HFF-Myc (cell line): ENCODE measurements at places on chromosomes 7 and 10.
A peak's percentile ranks its signal among the peaks of the same experiment; 100 is the strongest.

- no peak for DNase-seq
Measured at GRCh38 chr7:47326808-47327207, 255.1 kb downstream of the TNS3 start.

- no peak for DNase-seq
Measured at GRCh38 chr7:27375958-27376357, 133.4 kb downstream of the EVX1 start.

DNA sequence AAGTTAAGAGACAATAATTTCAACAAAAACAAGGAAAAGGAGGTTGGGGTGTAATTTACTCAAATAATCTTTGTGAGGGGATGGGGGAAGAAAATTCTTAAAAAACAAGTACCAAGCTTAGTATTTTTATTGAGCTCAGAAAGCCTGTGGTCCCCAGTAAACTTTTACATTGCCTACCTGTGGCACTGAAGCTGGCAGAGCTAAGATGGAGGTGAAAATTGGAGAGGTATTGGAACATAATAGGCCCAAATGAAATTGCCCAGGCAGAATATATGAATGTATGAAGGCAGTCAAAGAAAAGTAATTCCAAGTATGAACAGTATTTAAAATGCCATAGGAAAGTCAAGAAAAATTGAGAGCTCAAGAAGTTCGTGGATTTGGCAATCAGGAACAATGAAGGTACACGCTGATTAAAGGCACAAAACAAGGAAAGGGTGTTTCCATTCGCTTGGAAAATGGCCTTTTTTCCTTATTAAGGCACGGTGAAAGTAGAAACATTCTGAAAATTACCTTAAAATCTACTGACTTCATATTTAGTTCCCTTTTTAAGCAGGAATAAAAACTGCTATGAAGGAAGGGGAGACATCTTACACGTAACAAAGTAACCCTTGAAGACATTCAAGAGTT, 3.4 kb upstream of the KMT2E start:
- no peak for DNase-seq

- DNase-seq = no peak
Measured at GRCh38 chr7:130891254-130892094, 157.5 kb upstream of the KLF14 start.

GRCh38 chr7:15856311-15856710, 169.8 kb upstream of the MEOX2 start:
- no peak for DNase-seq

DNA sequence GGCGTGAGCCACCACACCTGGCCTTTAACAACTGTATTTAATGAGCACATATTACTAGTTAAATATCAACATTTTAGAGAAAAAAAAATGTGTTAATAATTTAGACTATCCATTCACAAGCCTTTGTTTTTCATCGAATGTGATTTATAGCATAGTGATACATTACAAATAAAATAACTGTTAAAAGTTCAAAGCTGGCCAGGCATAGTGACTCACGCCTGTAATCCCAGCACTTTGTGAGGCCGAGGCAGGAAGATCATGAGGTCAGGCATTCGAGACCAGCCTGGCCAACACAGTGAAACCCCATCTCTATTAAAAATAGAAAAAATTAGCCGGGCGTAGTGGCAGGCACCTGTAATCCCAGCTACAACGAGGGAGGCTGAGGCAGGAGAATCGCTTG, 72.7 kb downstream of the HACD1 start:
- DNase-seq = no peak

DNA sequence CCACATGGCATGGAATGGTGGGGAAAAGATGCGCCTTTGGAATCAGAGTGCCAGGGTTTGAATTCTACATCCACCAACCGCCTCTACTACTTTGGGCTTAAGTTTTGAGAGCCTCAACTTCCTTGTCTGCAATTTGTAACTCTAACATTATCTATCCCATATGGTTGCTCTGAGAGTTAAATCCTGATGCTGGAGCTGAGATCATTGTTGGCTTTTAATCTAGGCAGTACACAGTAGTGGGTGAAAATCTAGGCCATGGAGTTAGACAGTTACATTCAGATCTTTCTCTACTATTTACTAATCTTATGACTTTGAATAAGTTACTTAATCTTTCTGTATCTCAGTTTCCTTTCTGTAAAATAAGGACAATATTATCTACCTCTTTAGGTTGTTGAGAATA, 149.7 kb upstream of the AOAH start:
- no peak for DNase-seq

DNA sequence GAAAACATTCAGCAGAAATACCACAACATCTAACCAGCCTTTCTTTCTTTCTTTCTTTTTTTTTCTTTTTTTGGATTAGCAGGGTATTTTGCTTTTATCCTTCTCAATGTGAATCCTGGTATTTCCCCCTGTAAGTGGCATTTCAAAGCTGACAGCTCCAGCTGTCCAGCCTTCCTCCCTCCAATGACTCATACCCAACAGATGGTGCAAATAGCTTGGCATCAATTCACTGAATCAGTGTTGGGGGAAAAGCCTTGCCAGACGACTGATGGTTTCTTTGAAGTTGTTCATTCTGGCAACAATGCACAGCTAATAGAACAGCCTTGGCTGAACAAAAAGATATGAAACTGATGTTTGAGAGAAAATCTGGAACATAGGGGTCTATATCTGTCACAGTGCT, 316.8 kb upstream of the STEAP1 start:
- no peak for DNase-seq

DNA sequence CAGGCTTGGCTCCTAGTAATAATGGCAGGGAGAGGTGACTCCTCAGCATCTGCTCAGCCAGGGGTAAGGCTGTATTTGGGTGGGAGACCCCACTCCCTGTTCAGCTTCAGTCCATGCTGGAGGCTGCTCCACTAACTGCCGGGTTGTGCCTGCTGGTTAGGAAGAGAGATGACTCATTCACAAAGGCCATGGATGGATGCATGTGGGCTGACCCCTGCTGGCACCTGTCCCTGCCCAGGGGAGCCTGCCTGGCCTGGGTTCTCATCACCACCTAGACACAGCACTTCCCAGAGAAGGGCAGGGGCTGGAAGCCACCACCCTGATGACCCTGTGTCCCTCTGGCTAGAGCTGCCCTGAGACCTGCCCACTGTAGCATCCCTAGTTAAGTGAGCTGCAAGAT, 59.0 kb downstream of the VSTM4 start:
- DNase-seq = no peak

- DNase-seq = no peak
Measured at GRCh38 chr10:10914144-10914543, 103.5 kb upstream of the CELF2 start.

DNA sequence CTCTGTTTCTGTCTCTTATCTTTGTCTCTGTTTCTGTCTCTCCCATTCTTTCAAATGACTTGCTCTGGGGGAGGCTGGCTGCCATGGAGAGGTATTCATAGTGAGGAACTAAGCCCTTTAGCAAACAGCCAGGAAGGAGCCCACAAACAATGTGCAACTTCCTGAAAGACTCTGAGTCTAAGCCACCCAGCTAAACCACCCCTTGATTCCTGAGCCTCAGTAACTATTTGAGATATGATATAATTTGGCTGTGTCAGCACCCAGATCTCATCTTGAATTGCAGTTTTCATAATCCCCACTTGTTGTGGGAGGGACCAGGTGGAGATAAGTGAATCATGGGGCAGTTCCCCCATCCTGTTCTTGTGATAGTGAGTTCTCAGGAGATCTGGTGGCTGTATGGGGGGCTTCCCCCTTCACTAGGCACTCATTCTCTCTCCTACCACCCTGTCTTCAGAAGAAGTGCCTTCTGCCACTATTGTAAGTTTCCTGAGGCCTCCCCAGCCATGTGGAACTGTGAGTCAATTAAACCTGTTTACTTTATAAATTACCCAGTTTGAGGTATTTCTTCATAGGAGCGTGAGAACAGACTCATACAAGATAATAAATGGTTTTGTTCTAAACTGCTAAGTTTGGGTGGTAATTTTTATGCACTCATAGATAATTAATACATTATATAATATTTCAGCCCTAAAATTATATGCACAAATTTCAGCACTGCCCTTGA, 121.2 kb upstream of the FOXP2 start:
- no peak for DNase-seq

GRCh38 chr10:34498821-34499220, 316.3 kb downstream of the PARD3 start:
- DNase-seq = no peak

DNA sequence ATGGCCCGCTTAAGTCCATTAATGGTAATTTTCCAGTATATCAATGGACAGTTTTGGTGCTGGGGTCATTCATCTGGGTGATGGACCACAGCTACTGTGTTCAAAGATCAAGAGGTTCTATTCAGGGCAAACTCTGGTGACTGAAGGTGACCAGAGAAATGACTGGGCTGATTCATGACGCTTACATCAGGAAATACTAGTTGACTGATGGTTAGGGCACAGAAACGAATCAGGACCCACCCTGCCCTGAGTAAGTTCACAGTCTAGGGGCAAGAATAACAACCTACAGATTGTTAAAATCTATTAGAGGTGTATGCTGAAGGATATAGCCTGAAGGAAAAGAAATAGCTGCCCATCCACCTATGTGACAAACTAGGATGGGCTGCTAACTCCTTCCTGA, 9.5 kb downstream of the NCAPG2 start:
- no peak for DNase-seq

DNA sequence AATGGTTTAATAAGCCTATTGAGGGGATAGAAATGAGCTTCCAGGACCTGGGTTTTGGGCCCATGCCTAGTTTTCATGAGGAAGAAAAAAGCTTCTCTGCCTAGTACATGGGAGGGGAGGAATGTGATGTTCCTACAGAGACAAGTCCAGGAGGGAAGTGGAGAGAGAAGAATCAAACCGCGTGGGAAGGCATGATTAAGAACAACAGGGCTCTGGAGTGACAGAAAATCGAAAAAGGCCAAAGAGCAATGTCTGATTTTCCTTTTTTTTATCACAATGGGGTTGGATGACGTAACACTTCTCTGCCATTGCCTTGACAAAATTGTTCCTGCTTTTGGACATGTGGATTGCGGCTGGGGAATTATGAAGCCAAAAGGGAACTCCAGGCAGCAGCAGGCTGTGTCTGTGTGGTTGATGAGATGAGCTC, 258.6 kb downstream of the CXCL12 start:
- DNase-seq = no peak

DNA sequence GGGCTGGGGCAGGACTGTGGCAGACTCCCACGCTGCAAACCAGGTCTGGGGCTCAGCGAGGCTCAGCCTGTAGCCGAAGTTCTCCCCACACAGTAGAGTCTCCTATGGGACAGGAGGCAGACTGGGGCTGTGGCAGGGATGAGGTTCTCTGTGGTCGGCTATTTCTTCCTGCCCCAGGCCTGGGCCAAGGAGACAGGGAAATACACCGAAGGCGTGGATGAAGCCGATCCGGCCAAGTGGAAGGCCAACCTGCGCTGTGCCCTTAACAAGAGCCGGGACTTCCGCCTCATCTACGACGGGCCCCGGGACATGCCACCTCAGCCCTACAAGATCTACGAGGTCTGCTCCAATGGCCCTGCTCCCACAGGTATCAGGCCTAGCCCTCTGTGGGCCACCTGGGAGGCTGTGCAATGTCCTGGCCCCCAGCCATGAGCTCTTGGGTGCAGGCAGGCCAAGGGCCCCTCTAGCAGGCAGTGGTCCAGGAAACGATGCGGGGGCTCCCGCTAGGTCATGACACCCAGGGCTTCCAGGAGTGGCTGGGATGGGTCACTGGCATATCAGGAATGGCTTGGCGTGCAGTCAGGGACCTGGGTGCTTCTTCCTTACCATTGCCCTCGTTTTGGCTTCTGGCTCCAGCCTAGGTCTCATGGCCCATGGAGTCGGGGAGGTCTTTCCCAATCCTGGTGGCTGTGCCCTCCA, 8.1 kb downstream of the IRF5 start:
- no peak for DNase-seq

DNA sequence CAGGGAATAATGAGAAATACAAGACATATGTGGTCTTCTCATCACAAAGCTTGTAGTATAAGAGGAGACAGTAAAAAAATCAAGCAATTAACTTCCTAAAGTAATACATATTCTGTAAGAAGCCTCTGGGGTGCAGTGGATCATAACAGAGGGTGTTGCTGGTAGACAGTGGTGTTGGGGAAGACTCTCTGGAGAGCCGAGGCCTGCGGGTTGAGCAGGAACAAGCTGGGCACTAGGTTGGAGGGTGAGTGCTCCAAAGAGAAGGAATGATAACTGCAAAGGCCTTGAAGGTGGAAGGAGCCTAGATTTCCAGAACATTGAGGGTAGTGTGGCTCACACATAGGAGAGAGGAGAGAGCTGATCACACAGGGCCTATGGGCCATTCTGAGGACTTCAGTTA, 1.5 kb downstream of the GIMAP4 start:
- DNase-seq = no peak

DNA sequence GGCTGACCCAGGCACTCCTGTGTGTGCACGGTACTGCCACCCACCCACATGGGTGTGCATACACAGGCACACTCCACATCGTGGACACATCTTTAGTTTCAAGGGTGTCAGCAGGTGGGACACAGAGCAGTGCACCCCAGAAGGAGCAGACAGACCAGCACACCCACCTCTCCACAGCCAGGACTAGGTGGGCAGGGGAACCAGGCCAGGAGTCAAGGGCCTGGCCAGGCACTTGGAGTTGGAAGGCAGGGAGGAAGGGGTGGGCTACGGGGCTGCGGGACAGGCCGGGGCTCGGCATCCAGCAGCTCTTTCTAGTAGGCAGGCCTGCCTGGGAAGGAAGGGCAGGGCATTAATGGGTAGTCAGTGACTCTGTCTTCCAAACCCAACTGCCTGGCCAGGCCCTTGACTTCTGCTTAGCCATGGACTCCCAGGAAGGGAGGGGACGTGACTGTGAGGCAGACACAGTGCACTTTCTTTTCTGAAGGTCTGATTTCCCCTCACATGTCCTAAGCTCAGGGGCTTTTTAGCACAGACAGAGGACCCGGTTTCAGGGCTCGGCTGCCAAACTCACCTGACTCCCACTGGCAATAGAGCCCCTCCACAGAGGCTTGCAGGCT, 14.6 kb downstream of the RASGEF1A start:
- no peak for DNase-seq

GRCh38 chr10:133393401-133394063, 425 bp upstream of the MTG1 start:
- no peak for DNase-seq

- DNase-seq = peak; percentile 81
Measured at GRCh38 chr10:62422068-62422590, 48.0 kb downstream of the ZNF365 start.

DNA sequence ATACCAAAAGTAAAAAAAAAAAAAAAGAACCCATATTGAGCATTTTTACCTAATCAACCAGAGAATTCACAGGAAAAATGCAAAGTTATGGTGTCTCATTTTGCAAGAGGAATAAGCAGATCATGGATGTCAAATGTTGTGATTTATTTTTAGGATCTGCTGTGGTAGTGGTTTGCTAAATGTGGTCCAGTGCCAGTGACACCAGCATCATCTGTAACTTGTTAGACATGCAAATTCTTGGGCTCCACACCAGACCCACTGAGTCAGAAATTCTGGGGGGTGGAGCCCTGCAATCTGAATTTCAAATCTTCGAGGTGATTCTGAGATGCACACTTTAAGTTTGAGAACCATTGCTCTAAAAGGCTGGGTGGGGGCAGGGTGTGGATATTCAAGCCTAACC, 30.1 kb upstream of the ZEB1 start:
- no peak for DNase-seq

GRCh38 chr10:62166331-62167131, 102.1 kb downstream of the RTKN2 start:
- DNase-seq = peak; percentile 47

- no peak for DNase-seq
Measured at GRCh38 chr10:129522041-129522585, 55.1 kb downstream of the MGMT start.
